ENCODE measurements at places on chromosomes 2 and 18.

DNA sequence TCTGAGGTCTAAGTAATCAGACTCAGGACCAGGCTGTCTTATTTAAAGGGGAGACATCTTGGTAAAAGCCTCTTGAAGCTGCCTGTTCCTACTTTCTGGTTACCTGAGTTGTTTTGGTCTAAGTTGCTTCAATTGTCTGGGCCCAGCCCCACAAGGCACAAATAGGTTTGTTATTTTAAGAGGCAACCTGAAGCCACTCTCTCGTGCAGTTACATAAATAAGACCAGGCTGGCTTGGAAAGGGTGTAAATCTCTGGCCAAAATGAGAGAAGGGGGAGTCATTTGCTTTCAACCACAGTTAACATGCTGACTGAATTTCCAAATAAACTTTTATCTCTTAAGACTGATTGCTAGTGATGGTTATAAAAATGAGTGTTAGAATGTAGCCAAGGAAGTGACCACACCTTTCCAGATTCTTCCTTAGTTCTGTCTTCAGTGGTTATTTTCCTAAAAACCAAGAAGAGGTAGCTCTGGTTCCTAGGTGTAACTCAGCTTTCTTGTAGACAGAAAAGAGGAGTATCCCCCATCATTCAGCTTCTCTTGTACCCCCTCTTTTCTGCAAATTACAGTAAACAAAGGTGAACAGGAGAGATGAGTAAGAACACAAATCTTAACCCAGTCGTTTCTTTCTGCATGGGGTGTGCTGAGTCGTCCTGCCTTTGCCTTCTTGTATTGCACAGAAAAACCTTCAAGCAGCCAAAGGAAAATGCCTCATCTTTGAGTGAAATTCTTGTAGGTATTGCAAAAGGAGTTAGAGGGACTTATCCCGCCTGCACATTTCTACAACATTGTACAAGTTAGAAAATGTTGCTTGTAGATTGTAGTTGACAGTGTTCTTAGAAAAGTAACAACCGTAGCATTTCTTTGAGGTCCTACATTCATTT lies 161.5 kb upstream of the NT5C1B start:
- no peak for DNase-seq

GRCh38 chr2:71417300-71418202 lies 35.8 kb upstream of the DYSF start:
- DNase-seq, result peak; percentile 8

- DNase-seq, result no peak
Observed at GRCh38 chr2:17232776-17233556, 285.3 kb downstream of the RAD51AP2 start.

DNA sequence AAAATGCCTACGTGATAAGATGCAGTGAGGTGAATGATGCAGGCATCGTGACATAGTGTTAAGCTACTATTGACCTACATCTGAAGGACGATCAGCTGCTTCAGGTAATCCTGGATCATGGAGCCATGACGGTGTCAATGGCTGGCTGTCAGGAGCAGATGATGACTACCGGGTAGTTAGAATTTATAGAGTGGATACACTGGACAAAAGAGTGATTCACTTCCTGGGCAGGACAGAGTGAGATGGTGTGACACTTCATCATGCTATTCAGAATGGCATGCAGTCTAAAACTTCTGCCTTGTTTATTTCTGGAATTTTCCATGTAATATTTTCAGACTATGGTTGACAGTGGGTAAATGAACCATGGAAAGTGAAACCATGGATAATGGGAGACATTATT lies 29.5 kb downstream of the METTL8 start:
- no peak for DNase-seq

DNA sequence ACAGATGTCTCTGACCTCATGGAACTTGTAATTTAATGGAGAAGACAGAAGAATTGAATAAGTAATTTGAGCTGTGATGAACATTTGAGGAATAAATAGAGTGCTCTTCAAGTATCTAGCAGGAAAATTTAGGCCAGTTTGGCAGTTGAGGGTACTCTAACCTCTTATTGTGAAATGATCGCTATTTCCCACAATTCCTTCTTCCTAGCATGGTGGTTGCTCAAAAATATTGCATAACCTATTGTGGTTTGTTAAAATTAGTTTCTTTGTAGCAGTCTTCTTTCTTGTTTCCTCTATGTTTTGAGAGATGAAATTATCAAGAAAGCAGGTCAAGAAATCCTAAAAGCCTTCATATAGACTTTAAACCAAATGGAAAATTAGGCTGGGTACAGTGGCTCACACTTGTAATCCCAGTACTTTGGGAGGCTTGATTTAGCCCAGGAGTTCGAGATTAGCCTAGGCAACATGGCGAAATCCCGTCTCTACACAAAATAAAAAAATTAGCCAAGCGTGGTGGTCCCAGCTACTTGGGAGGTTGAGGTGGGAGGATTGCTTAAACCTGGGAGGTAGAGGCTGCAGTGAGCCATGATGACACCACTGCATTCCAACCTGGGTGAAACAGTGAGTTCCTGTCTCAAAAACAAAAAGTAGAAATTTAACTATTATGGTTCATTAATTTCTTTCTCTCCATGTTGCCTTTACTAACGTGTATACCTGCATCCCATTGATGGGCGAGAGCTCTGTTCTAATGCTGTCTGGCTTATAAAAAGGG lies 58.7 kb downstream of the RBKS start:
- DNase-seq, result no peak

DNA sequence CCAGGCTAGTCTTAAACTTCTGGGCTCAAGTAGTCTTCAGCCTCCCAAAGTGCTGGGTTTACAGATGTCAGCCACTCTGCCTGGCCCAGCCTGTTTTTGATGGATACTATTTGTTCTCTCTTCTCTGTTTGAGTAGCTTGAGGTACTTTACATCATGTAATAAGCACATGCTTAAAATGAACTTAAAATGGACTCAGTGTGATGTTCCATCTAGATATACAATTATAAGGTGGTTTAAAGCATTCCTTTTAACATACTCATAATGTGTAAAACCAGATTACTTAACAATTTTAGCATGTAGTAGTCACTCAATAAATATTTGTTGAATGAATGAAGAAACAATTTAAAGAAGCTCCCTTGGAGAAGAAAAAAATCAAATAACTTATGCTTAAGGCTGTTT lies 9.6 kb downstream of the PTPRM start:
- DNase-seq, result no peak

DNA sequence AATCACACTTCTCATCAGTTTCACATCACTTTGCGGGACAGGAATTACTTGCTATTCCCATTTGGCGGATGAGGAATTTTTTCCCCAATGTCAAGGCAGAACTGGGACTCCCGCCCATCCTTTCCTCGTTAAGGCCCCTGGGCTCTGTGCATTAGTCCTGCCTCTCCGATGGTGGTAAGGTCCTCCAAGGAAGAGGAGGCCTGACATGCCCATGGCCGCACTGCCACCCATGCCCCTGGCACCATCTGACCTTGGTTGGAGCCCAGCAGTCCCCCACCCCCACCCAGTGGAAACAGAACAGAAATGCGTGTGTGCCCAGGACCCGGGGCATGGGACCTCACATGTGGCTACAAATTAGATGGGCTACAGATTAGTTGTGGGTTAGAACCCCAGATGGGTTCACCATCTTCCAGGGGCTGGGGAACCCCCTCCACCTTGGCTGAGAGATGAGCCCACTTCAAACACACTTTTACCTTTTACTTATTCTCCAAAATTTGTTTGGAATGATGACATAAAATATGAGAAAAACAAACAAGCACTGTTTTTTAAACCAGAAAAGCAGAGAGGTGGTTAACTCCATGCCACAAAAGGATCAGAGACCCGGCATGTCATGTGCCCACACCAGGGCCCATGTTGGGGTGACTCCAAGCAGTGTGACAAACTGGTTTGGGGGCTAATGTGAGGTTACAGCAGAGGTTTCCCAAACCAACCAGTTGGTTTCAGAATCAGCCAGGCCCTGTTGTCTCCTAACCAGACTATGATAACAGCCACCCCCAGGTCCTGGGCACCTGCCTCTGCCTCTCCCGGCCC lies 11.0 kb upstream of the DUSP2 start:
- peak; percentile 79 for DNase-seq

GRCh38 chr2:215370112-215370965 lies 58.5 kb downstream of the ATIC start:
- no peak for DNase-seq

DNA sequence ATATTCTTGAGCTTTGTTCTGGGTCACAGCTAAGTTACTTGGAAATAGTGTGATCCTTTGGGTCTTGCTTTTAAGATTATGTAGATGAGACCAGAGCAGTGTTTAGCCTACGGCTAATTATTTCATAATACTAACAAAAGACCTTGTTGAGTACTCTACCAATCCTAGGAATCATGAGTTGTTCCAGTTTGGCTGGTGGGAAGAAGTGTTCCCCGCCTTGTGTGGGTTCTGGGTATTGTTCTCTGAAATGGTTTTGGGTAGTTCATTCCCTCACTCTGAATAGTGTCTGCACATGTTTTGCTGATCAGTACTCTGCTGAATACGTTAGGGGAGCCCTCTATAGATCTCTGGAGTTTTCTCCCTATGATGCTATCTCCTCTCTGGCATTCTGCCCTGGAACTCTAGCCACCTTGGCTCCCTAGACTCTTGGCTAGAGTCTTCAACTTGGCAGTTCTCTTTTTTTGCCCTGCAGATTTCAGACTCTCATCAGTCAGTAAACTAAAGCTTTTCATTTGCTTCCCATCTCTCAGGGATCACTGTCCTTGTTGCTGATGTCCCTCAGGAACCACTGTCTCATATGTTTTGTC lies 48.4 kb downstream of the NEMP2 start:
- DNase-seq, result no peak

DNA sequence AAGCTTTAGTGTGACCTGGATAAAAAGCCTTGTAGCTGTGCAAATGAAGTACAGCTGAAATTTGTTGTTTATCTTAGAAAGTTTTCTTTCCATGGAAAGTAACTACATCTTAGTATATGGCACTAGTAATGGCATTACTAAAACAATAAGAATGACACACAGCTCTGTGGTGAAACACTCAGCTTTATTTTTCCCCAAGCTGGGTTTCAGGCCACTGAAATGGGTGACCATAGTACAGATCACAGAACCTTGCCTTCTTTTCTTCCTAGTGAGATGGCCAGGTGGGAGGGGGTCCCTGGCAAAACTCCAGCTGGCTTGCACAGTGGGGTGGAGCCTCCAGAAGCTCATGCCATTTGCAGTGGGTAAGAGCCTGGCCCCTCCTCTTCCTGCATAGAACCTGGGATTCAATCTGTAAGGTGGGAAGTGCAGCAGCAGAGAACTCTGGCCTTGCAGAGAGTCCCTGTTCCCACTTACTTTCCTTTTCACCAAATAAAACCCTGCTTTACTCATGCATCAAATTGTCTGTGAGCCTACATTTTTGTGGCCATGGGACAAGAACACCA lies 17.6 kb upstream of the GRP start:
- no peak for DNase-seq

DNA sequence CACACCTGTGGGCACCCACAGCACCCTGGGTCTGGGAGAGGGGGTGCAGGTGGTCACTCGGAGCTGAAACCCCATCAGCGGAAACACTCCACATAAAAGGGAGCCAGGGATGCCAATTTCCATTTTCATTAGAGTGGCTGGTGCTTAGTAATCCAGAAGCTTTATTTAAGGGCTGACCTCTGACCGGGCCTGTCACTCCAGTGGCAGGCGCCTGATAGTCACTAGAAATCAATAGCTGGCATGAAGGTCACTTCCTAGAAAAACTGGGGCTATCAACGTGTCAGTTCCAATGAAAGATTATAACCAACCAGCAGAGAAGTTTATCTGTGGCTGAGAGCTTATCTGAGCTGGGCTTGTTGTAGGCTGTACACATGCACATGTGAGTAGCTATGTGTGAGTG lies 333.7 kb upstream of the SKOR2 start:
- DNase-seq, result no peak

DNA sequence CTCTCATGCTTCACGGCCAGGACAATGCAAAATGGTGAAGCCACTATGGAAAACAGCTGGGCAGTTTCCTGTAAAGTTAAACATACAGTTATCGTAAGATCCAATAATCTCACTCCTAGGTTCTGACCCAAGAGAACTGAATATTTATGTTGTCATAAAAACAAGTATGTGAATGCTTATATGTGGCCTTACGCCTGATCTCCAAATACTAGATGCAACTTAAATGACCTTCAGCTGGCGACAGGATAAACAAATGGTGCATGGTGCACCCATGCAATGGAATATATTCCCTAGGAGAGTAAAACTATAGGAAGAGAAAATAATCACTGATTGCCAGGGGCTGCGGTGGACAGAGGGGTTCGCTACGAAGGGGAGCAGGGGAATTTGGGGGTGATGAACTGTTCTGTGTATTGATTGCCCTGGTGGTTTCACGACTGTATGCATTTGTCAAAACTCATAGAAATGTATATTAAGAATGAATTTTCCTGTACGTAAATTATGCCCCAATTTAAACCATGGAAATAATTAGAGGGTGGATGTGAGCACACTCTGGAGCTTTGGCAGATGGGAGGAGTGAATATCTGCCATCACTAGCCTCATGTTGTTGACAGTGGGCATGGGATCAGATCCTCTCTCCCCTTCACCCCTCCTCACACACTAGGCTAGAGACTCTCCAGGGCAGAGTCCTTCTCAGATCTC lies 100.8 kb upstream of the MYCN start:
- DNase-seq, result no peak

DNA sequence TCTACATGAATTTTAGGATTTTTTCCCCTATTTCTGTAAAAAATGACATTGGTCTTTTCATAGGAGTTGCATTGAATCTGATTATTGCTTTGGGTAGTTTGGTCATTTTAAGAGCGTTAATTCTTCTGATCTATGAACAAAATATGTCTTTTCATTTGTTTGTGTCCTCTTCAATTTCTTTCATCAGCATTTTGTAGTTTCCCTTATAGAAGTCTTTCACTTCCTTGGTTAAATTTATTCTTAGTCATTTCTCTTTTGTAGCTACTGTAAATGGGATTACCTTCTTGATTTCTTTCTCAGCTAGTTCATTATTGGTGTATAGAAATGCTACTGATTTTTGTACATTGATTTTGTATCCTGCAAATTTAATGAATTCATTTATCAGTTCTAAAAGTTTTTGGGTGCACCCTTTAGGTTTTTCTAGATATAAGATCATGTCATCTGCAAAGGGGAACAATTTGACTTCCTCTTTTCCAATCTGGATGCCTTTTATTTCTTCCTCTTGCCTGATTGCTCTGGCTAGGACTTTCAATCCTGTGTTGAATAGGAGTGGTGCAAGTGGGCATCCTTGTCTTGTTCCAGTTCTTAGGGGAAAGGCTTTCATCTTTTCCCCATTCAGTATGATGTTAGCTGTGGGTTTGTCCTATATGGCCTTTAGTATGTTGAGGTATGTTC lies 36.6 kb upstream of the AAK1 start:
- no peak for DNase-seq

GRCh38 chr2:129587426-129588064 lies 391.9 kb upstream of the RAB6C start:
- DNase-seq, result no peak

DNA sequence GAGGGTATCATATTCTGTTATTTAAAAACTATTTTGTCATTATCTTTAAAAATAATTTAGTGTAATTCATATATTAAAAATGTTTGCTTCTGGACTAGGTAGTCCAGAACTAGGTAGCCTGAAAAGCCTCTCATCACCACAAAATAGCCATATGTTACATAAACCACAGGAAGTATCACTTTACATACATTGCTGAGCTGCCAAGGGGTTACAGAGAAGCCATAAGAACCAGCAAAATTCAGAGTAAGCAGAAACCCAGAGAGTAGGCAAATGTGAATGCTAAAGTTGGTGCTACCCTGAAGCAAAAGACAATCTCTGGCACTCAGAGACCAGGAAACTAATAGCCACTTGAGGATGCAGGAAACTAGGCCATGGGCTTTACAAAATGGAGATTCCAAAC lies 60.9 kb downstream of the LOXHD1 start:
- no peak for DNase-seq

All from activated CD4-positive, alpha-beta T cell treated with anti-CD3 and anti-CD28 coated beads for 36 hours (primary cell).